ENCODE measurements at places on chromosomes 7 and 10. TPM values are rescaled to one million over a fixed set of nuclear protein-coding genes. Genes with fewer than 3 reads are reported as not detected.

GRCh38 chr10:19966751-19967150 lies 150.5 kb downstream of the PLXDC2 start:
- peak; percentile 56 for DNase-seq

GRCh38 chr10:103926722-103927319 lies 8.8 kb upstream of the STN1 start:
- DNase-seq, result no peak

- DNase-seq, result no peak
Observed at GRCh38 chr10:78780551-78780961, 288.2 kb upstream of the ZMIZ1 start.

BLNK gene
- not detected for total RNA-seq

TIMM23 gene
- 62.2 TPM for total RNA-seq

All from fibroblast of villous mesenchyme (primary cell).